ENCODE measurements at places on chromosomes 1 and 21.

- peak; percentile 2 for DNase-seq
These were observed 206.6 kb downstream of the APP start for GRCh38 chr21:25964015-25964414.

GRCh38 chr1:239274242-239274830 lies 112.0 kb upstream of the CHRM3 start:
- DNase-seq: no peak

- DNase-seq: no peak
These were observed 10.5 kb upstream of the IFI6 start for GRCh38 chr1:27682351-27682944.

DNA sequence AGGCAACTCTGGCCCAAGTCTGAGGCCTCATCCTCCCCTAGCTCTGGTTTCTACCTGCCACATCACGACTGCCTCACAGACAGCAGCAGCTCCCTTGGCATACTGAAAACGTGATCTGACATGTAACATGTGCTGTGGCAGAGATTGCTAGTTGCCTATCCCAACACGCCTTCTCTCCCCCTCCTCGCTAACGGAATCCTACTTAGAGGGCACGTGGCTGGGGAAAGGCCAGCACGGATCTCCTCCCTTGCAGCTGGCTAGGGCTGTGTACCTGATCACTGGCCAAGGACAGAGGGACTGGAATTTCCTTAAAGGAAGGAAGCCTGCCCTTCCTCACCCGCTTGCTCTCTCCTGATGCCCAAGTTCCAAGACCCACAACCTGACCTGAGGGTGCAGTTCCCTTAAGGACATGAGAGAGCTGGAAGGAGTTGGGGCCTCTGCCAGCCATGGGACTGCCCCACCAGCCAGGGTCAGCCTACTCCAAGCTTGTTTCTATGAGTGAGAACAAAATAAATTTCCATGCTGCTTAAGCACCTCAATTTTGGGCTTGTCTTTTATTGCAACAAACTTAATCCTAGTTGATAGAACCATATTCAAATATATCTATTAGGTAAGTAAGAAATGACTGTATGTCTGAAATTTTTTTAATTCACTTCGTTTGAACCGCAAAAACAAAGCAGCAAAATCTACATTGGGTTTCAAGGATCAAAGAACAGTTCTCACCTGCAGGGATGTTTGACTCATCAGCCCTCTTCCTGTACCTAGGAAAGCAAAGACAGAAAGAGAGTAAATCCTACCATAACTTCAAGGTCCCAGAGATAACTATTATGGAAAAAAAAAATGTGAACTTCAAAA lies 7.2 kb downstream of the SETD4 start:
- DNase-seq: no peak

DNA sequence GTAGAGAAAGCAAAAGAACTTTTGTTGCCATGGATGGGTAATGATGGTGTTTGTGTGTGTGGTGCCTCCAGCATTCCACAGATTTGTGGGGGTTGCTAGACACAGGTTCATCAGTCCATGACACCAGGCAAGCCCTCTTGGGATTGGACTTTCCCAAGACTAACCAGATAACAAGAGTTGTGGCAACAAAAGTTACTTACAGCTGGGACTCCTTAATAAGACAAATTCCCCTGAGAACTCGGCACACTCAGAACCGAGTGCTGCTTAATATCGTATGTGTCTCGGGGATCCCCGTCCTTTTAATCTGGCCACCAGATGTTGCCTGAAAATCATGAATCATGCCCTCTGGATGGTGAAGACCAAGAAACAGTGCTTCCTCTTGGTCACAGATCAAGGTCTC lies 193.3 kb downstream of the AJAP1 start:
- no peak for DNase-seq
